ENCODE measurements at places on chromosomes 1 and 21. TPM values are rescaled to one million over a fixed set of nuclear protein-coding genes. Genes with fewer than 3 reads are reported as not detected.

The XKR8 gene
- 7.6 TPM for total RNA-seq

The PDC gene
- total RNA-seq = not detected

The NR1I3 gene
- total RNA-seq = not detected

The DR1 gene
- total RNA-seq = 127 TPM

The ACOT7 gene
- 101 TPM for total RNA-seq

The NCAM2 gene
- not detected for total RNA-seq

The GNL2 gene
- total RNA-seq = 58.1 TPM

The RGS16 gene
- total RNA-seq = 1.9 TPM

- no peak for DNase-seq
These were observed 22.7 kb downstream of the SLC2A1 start for GRCh38 chr1:42935971-42936308.

- DNase-seq = no peak
These were observed 162.5 kb upstream of the SYT6 start for GRCh38 chr1:114316204-114316603.

DNA sequence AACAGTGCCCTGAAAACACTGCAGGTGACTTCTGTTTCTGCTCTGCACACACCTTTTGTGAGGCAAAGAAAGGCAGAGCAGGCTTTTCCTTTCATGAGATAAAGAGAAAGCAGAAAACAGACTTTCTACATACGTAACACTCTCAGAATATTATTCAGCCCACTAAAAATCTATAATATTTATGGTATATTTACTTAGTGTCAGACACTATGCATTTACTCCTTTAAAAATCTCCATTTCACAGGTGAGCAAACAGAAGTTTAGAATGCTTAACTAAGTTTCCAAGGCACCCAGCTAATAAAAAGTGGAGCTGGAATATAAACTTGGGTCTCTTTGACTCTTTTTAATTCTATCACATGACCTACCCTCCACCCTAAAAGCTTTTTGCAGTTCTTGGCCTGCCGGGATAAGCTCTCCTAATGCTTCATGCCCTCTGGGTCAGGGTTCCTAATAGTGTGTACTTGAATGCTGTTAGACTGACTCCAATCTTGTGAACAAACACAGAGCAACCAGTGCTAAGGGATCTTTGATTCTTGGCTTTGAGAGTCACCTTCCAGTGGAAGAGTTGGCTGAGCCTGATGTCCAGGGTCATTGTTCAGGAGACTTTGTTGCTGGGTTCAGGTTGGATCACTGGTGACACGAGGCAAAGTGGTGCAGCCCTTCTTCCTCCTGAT, 27.2 kb downstream of the PROK1 start:
- DNase-seq = no peak

DNA sequence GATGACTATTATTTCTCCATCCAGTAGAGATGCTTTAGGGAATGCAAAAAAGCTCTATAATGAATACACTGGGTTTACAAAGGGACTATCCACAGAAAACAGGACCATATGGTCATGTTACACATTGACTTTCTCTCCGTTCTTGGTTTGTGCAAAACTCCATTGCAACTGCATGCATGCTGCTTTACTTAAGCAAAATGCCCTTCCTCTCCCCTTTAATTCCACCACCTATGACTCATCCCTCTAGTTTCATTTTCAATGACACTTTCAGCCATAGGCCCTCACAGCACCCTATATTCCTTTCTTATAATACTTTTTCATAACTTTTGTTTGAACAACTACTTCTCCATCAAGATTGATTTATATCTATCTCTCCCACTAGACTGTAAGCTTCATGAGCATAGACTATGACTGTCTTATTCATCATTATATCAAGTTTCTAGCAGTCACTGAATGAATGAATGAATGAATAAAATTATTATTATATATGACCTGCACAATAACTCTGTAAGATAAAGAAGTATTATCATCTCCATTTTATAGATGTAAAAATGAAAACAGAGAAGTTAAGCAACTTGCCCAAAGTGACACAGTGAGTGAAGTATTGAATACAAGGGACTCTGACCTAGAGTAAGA, 248.9 kb downstream of the PLPP3 start:
- DNase-seq = no peak

DNA sequence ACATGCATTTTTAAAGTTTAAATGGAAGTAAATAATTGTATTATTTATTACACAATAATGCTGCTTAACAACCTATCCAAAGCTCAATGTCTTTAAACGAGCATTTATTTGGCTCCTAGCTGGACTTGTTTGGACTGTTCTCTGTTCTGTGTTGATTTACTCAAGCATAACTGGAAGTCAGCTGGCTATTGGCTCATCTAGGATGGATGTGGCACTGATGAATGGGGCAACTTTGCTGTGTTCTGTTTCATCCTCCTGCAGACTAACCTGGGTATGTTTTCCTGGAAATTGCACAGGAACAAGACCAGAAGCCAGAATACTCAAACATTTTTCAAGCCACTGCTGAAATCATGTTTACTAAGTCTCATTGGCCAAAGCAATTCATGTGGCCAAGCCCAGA, 70.8 kb upstream of the HSD17B7 start:
- no peak for DNase-seq

DNA sequence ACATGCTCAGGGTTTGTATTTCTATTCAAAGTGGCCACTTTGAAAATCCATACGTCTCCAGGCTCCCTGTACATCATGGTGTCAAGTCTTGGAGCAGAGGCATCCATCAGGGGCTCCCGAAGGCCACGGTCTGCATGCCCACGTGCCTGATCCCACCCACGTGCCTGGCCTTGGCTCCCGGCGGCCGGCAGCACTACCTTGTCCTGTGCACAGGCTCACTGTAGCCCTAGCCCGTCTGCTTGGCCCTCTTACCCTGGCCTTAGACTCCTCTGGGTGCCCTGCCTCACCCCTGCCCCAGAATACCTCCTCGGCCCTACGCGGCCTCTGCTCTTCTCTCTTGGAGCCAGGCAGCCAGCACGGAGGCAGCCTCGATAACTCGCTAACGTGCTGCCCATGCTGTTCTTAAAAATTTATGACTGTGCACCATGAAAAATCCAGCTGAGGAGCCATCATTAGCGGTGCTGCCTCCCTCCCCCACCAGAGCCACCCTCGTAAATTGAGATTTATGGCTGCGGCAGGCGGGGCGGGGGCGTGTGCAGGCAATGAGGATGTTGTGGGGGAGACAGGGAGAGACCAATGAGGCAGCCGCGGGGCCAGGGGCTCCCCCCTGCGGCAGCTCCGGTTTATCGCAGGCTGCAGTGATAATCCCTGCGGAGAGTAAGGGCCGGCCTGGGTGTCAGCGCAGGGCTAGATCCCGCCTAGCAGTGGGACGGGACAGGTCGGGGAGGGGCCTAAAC, 24.6 kb downstream of the DMAP1 start:
- peak; percentile 46 for DNase-seq

GRCh38 chr1:75353051-75353450, 218.9 kb downstream of the LHX8 start:
- DNase-seq = no peak

GRCh38 chr1:12640237-12640957, 3.5 kb upstream of the AADACL4 start:
- DNase-seq = no peak

- DNase-seq = no peak
These were observed 11.4 kb downstream of the KCNJ6 start for GRCh38 chr21:37904856-37905255.

DNA sequence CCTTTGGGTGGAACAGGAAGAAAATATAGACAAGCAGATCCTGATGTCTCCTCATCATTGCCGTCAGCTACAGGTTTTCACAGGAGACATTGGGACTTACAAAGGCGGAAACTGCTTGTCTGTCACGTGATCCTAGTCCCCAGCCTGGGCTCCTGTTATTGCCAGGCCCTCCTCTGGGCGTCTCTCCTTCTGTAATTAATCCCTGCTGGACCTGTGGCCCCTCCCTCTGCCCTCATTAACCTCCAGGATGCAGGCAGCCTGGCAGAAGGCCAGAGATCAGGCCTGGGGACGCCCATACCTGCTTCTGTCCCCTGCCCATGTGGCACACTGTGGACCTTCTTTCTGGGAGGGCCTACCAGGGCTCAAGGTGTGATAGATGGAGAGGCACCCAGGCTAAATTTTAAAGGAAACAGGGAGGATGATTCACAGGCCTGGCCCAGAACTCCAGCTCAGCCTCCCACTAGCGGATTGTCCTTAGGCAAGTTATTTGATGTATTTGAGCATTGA, 2.4 kb downstream of the S100A5 start:
- no peak for DNase-seq
